ENCODE measurements at places on chromosomes 12 and 14.

GRCh38 chr14:26330982-26331381 is 266.9 kb downstream of the NOVA1 start:
- no peak for DNase-seq

DNA sequence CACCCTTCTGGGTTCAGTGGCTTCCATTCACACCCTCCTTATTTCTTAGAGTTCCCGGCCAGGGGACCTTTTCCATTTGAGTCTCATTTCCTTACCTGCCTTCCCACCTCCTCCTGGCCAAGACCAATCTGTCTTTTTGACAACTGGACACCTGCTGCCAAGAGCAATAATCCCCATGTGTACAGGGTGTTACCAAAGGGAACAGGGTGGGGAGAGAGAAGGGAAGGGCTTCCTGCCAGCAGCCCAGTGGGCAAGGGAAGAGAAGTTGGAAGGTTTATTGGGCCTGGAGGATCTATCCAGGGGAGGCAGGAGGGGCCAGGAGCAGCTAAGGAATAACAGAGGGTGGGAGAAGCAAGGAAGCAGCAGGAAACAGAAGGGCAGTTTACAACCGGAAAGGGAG is 346.2 kb downstream of the C12orf75 start:
- DNase-seq: peak; percentile 32

DNA sequence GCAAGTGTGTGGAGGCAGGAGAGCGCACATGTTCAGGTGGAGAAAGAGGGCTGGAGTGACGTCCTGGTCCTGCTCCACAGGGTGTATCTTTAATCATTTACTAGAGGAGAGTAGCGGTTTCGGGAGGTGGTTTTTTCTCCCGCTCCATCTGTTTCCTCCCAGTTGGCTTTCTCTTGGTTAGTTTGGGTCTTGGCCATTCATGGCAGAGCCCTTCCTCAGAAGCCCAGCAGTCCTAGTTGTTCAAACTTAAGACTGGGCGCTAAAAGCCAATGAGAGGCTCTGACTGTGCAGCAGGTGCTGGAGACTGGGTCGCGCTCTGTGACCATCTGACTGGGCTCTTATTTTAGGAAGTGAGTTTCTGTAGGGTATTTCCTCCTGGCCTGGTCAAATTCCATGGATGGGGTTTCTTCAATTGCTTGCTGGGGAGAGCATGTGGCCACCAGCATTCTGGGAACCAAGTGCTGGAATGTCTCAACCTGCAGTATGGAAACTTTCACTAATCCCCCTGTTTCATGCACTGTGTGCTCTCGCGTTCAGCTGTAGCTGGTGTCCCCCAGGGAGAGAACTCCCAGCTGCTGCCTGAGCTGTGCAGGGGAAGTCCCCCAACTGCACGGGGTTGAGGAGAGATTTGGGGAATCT is 27.4 kb upstream of the TSPAN9 start:
- no peak for DNase-seq

DNA sequence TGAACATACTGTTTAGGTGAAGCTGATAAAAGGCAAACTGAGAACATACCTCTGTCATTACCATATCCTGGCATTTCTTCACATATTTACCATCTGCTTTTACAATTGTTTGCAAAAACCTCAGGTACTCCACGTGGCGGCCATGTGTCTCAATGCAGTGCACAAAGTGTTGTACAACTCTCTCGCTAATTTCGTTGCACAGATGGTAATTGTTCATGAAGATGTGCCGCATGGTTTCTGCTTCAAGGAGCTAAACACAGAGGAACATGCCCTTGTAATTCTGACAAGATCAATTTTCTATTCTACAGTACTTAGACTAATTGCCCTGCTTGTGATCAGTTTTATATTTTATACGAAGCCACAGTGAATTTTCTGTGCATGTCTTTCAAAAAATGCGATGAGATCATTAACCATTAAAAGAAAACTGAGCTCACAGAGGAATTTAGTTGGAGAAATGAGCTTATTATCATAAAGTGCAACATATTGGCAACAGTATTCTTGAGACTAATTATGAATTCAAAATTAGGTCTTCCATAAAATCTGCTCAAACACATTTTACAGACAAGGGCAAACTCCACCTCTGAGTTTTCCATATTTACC is 233.8 kb downstream of the ITPR2 start:
- no peak for DNase-seq

GRCh38 chr12:98489176-98489575 is 26.2 kb upstream of the TMPO start:
- no peak for DNase-seq

GRCh38 chr12:66036317-66036716 is 94.2 kb downstream of the LLPH start:
- DNase-seq: no peak

DNA sequence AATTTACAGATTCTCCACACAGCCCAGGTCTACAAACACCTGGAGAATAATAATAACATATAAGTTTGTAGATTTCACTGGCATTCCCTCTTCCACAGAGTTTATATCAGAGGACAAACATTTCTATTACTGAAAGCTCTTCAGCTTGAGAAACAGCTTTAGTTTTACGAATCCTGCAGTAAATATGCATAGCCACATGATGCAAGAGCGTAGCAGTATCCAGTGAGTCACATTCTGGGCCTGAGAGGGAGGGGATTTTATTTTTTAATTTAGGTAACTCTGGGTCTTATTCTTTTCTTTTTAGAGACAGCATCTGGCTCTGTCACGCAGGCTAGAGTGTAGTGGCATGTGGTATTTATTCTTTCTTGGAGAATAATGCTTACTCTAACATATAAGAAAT is 1002.8 kb downstream of the TRHDE start:
- DNase-seq: no peak

DNA sequence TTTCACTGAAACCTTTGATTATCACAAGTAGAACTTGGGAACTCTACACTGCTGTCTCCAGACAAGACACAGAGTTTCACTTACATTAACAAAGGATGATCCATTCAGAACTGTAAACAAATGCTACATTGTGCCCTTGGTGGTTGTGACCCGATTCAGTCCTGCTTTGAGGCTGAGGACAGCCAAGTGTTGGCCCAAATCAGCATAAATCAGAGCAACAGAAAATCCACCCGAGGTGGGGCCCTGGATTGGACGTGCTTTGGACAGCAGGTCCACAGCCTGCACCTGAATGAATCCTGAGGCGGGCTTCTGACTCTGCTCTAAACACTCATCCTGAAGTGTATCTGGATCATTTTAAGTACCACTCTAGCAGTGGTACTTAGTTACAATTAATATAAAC is 68.8 kb downstream of the PPP2R5C start:
- DNase-seq: no peak

- DNase-seq: peak; percentile 55
These were observed 60.8 kb upstream of the REP15 start for GRCh38 chr12:27635349-27635972.

- no peak for DNase-seq
These were observed at the start of gene CMTM5 for GRCh38 chr14:23376482-23377197. TSS of gene CMTM5 (plus strand) at chr14:23377046. CDS start at chr14:23377252, 206 bp downstream.

DNA sequence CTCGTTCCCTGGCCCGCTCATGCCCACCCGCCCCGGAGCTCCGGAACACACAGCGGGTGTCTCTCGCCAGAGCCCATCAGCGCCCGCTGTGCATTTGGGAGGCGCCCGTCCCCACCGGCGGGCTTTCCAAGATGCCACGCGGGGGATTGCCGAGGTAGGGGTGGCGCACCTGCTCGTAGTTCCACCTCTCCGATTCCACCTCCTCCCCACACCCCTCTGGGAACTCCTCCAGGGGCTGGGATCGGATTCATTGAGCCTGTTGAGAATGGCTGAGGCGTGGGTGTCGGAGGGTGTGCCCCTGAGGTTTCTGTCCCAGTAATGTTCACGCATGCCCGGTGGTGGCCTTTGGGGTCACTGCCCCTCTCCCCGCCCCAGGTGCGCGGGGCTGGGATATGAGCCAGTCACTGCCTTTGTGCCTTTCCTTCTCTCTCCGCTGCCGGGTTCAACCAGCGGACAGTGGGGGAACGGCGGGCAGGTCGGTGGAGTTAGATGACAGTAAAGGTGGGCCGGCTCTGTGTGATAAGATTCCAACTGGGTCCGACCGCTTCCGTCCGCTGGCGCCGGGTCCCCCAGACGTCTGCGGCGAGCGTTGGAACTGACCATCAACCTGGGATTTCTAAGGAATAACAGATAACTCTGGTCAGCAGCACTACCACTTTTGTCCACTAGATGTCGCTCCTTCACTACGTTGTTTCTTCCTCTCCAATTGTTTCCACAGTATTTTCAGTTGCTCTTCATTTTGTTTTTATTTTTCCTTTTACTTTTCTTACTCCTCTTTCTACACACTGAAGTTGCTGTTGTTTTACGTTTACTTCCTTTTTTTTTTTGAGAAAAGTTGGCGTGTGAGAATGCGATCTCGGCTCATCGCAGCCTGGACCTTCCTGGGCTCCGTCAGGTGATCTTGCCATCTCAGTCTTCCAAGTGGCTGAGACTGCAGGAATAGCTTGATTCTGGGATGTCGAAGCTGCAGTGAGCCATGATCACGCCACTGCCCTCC is 178.1 kb upstream of the ALG10B start:
- DNase-seq: peak; percentile 46

DNA sequence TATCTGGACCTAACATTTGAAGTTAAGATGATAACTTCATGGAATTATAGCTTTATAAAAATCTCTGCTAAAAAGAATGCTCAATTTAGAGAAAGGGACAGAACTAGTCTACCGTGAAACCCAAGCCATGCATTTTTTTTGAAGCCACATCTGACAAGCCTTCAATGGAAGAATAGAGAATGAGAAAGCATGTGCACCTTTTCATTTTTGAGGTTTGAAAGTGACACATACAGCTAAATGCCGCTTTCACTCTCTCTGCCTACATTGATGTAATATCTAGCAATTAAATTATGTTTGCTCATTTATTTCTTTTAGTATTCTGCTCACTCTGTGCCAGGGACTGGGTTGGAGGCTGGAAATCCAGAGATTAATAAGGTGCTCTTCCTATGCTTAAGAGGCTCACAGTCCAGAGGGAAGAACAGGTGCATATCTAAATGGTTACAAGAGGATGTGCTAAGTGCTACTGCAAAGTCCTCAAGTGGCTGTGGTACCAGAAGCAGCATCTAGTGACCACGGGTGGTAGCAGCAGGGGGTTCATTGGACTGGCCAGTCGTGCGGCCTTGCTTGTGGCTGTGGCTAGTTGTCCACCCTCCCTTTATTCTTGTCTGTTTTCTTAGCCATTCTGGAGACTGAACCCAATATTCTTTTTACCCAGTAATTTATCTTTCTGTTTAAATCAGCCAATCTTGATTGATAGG is 60.4 kb downstream of the PPP1R36 start:
- DNase-seq: no peak
